Stimulated activated CD4-positive, alpha-beta T cell treated with anti-CD3 and anti-CD28 coated beads, Interleukin-15, amount 100 ng/mL, for 1 hour (primary cell): ENCODE measurements at places on chromosomes 12 and 14.

DNA sequence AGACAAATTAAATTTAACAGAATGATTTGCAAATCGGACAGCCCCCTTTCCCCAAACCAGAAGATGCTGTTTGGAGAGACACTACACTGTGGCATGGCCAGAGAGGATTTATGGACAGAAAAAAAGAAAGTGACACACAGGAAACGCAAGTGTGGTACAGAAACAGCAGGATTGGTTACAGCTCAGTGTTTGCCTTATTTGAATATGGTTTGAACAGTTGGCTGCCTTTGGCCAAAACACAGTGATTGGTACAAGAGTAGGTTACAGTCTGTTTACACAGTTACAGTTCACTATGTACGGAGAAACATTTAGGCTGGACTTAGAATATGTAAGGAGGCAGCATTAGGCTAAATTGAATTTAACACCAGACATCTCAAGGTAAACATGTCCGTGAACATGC, 335.3 kb downstream of the NPAS3 start:
- DNase-seq, result no peak

DNA sequence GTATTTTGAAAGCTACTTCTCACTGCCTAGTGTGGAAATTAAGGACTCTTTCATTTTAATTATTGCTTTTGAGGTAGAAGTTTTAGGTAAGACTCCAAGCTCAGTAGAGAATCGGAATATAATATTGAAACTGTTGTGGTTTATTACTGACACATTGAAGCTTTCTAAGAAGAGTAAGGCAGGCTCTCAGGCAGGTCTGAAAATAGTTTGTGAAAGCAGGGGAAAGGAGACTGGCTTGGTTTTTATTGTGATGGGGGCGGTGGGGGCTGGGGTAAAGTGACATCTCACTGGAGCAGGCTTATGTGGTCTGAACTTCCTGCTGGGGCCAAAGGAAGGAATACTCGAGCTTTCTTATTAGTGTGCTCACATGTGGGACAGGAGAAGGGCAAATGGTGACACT, 79.5 kb downstream of the OTOGL start:
- DNase-seq, result no peak

GRCh38 chr12:115623764-115624334, 653.6 kb downstream of the MED13L start:
- no peak for DNase-seq

DNA sequence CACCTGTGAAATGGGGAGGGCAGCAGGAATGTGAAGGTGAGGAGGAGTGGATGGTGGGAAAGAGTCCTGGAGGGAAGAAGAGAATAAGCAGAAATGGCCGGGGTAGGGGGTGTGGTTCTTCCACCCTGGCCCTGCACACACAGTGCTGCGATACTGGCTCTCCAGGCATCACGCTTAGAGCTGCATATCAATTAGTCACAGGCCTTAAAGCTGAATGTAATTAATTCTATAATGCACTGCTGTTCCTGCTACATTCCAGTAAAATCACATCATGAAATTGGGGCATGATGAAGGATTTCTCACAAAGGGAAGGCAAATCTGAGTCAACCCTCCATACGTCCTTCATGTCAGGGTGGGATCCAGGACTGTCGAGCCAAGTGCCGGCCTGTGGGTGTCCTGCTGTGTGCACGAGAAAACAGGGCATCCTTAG, 566.1 kb downstream of the BCL11B start:
- no peak for DNase-seq

DNA sequence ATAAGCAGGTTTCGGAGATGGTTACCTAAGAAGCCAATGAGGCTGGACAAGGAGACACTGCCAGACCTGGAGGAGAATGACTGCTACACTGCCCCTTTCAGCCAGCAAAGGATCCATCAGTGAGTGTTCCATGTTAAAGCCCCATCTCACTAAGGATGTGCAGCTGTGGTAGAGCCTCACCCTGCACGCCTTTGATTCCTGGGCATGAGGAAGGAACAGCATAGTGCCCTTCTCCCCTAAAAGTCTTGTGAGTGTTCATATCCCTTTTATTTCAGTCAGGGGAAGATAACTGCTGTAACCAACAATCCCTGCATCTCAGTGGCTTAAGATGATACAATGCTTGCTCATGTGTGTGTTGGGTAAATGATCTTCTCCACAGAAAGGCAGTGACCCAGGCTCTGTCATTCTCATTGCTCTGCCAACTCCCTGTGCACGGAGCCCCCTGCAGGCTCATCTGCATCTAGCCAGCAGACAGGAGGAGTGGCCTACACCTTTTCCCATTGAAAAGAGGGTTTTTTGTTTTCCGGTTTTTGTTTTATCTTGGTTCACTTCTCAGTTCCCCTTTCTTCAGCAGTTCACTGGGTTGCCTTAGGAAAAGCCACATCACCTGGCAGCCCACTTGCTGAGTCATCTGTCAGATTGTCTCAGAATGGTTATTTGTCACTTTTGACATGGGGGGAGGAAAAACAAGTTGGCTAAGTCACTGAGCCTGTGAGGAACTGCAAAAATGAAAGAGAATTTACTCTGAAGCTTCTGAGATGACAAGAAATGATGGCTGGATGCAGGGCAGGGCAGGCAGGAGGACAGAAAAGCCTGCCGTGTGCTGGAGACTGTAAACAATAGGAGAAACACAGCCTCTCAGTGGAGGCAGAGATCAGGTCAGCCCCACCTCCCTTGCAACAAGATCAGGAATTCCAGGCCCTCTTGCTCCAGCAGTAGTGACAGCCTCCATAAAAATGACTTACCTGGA, 193.3 kb downstream of the ANO4 start:
- no peak for DNase-seq

GRCh38 chr14:88130057-88130432, 125.1 kb downstream of the GPR65 start:
- no peak for DNase-seq

- DNase-seq, result no peak
Observed at GRCh38 chr12:47268501-47269454, 189.0 kb upstream of the AMIGO2 start.

DNA sequence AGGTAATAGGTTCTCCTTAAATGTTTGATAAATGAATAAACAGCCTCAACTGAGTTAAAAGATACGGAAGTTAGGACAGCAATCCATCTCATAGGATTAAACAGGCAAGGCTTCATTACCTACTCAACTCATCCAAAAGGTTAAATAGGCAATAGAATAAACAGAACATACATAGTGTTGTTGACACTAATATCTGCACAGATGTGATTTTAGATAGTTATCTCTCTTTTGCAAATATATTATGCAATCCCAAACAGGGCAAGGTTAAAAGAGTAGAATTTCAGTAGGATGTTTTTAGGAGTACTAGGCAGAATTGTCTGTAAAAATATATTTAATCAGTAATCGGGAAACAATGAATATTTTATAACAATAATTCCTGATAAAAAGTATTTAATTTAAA, 276.3 kb downstream of the CPNE8 start:
- DNase-seq, result no peak

- DNase-seq, result no peak
Observed at GRCh38 chr12:91835693-91836092, 310.0 kb downstream of the BTG1 start.

GRCh38 chr14:65177551-65177950, 75.2 kb upstream of the MAX start:
- no peak for DNase-seq

- no peak for DNase-seq
Observed at GRCh38 chr12:113092607-113093408, 36.3 kb downstream of the DTX1 start.

DNA sequence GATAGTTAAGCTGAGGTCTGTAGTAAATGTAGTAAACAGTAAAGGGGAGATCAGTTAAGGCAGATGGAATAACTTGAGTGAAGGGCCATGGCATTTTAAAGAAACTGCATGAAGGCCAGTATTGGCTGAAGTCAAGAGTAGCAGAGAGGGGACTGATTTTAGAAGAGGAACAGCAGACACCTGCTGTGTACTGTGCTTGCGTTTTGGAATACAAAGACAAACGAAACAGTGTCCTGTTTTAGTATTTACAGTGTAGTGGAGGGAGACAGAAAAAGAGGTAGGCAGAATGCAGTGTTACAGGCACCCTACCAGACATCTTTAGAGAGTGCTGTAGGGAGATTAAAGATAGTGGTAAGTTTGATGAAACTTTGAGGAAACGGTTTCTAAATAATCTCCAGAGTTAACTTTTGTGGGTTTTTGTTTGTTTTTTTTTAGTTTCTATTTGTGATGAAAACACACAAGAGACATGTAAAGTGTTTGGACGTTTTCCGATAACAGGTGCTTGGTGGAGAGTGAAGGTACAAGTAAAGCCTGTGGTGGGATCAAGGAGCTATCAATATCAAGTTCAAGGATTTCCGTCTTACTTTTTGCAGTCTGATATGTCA, 2.1 kb downstream of the HELB start:
- DNase-seq, result no peak

DNA sequence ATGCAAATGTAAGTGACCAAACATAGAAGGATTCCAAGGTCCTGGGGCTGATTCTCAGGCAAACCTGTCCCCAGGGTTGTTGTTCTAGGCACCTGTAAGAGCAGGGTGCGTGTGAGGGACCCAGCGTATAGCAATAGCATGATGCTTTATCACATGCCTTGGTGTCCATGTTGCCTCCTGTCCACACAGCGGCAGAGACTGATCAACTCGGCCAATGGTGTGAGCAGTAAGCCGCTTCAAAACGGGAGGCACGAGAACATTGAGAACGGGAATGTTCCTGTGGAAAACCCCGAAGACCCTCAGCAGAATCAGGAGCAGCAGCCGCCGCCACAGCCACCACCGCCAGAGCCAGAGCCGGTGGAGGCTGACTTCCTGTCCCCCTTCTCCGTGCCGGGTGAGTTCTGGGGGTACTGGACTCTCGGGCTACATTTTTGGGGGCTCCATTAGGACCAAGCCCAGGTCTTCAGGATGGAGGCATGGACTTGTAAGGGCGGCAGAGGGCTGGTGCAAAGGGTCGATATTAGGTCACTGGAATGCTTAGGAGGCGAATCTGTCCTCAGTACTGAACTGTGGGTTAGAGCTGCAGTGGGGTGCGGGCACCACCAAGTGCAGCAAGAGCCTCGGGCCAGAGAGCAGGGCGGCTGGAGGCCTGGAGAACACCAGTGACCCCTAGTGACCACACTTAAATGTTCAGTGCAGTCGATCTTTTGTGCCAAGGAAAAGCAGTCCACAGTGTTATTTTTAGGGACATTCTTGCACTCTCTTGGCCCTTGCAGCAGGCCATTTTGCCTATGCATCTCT, 57.2 kb upstream of the RIN3 start:
- no peak for DNase-seq

- DNase-seq, result no peak
Observed at GRCh38 chr14:100060760-100061159, 4.5 kb upstream of the EVL start.

DNA sequence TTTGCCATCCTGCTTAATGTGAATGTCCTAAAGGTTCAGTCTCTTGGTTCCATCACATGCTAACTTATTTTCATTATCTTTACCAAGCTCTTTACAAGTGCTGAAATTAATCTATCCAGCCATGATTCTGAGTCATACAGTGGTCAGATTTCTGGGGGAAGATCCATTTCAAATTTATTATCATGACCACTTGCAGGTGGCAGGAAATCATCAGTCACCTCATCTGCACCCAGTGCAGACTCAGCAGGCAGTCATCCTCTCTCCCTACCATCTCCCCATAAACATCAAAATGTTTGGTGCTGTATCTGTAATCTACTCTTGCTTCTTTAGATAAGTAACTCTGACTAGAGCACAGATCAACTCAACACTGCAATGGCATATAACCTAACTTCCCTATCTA, 23.5 kb downstream of the ATG14 start:
- DNase-seq, result no peak

- DNase-seq, result peak; percentile 35
Observed at GRCh38 chr14:94001501-94002396, 4.6 kb downstream of the CCDC197 start.
